ENCODE measurements at places on chromosomes 6 and 20. TPM values are rescaled to one million over a fixed set of nuclear protein-coding genes. Genes with fewer than 3 reads are reported as not detected.

GRCh38 chr6:42046464-42047212 lies 3.7 kb upstream of the TAF8 start:
- no peak for DNase-seq

DNA sequence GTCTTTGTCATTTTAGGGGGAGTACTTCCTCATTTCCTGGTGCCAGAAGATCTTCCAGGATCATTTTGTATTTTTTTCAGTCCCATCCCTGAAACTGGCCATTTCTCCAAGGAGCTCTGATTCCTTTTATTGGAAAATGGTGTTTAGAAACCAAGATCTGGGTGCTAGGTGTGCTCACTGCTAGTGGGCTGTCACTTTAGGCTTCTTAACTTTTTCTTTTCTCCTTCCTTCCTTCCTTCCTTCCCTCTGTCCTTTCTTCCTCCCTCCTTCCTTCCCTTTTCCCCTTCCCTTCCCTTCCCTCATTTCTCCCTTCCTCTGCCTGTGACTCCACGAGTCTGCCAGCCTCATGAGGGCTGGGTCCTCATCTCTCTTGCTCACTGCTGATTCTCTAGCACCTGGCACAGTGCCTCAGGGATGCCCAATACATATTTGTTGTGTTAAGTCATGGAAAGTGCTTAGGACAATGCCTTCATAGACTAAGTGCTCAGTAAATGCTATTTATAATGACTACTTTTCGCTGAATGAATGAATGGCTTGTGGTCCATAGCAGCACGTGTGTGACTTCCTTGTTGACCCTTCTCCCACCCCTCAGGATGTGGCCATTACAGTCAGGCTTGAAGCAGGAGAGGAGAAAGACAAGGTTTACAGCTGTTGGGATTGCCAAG lies 36.9 kb downstream of the APCDD1L start:
- DNase-seq, result no peak

- DNase-seq, result no peak
Observed at GRCh38 chr6:11814819-11815218, 36.2 kb upstream of the ADTRP start.

GRCh38 chr6:132446141-132446854 lies 45.0 kb upstream of the MOXD1 start:
- DNase-seq, result no peak

- no peak for DNase-seq
Observed at GRCh38 chr6:102986086-102986485, 1592.6 kb downstream of the GRIK2 start.

DNA sequence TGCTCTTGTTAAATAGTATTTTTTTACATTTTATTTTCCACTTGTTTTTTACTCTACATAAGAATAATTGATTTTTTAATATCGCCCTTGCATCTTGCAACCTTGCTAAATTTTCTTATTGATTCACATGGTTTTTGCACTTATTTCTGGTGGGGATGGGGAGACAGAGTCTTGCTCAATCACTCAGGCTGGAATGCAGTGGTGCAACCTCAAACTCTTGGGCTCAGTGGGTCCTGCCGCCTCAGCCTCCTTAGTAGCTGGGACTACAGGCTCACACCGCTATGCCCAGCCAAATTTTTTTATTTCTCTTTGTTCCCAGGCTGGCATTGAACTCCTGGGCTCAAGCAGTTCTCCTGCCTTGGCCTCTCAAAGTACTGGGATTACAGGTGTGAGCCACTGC lies 30.3 kb downstream of the LIN28B start:
- DNase-seq, result no peak

GRCh38 chr6:5540370-5540769 lies 279.1 kb downstream of the FARS2 start:
- DNase-seq, result no peak

DNA sequence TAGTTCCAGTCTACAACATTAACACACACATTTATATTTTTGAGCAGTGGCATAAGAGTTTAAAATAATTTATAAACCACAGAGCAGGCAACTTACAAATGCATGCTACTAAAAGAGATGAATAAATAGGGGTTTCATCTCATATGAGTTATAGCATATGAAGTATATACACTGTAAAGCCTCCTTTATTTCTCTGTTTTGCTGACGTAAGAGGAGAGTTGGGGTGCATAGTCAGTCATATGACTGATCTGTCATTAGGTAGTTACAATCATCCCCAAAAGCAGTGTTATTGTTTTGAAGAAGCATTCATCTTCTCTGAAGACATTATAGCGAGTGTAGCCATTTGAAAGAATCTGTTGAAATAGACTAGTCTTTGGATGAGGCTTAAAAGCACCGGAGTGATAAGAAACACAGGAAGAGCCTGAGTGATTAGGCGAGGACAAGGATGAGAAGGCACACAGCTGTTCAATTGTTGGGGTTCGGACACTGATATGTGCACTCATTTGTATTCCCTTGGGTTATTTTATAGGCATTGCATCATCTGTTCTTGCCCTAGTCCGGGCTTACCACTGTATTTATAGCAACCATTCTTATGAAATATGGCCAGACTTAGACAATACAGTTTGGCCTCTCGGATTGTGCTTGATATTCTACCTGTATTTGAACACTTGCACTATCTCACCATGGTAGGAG lies 325.7 kb downstream of the SAMD5 start:
- DNase-seq, result no peak

DNA sequence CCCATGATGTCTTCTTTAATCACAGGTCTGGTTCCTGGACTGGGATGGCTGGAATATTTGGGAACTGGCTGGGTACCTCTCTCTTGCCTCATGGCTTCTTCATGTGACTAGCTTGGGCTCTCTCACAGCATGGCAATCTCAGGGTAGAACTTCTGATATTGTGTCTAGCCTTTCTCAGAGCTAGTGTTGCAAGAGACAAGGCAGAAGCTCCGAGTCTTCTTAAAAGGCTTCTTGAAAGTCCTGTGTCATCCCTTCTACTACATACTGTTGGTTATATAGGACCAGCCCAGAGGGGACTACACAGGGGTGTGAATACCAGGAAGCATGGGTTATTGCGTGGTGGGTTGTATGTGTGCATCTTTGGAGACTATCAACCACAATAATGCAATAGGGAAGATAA lies 23.3 kb downstream of the BCAS1 start:
- no peak for DNase-seq

GRCh38 chr20:50580016-50580747 lies 70.0 kb downstream of the PTPN1 start:
- DNase-seq, result peak; percentile 71

DNA sequence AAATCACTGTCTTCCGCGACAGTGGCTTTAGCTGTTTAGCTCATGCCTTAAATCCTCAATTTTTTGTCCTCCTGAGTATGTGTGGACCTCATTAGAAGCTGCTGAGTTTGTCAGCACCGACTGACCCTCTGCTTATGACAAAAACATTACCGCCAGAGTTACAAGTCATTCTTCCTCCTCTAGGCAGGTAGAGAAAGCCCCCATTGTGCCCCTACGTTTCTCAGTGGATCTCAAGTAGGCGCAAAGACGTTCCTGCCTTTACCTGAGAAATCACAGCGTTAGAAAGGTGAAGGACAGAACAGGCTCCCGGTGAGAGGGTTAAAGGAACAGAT lies 227.3 kb upstream of the PDE10A start:
- DNase-seq, result no peak

- no peak for DNase-seq
Observed at GRCh38 chr6:7134999-7135745, 27.4 kb downstream of the RREB1 start.

- peak; percentile 43 for DNase-seq
Observed at GRCh38 chr6:52877168-52877567, 32.3 kb downstream of the GSTA3 start.

GRCh38 chr20:40540166-40540565 lies 148.9 kb downstream of the MAFB start:
- peak; percentile 9 for DNase-seq

DNA sequence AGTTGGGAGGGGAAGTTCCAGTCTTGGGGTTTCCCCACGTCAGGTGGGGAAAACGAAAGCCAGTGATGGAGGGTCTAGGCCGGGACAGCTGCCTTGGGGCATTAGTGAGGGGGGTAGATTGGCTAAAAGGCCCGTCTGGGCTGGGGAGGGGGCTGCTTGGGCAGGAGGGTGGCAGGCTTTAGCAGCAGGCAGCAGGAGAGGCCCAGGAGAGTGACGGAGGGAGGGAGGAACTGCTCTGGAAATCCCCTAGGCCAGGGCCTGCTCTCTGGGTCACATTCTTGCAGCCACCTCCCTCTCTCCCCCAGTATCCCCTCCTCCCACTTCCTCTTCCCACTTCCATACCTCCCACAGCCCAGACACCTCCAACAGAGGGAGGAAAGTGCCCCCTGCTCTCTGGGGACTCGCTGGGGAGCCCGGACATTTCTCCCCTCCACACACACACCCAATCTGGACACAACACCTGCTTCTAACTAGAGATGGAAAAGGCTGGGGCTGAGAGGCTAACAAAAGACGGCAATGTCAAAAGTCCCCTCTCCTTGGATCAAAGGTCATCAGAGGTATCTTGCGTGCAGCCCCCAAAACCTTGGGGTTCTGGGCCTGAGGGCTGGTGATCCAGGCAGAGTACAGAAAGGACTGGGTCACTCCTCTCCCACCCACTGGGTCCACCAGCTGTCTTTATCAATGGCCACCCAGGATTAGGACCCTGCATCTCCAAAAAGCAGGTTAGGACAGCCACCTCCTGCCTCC lies 1.8 kb downstream of the NFKBIE start:
- peak; percentile 32 for DNase-seq

GRCh38 chr6:3746119-3746691 lies 5.3 kb downstream of the PXDC1 start:
- no peak for DNase-seq

- peak; percentile 2 for DNase-seq
Observed at GRCh38 chr6:160791459-160791858, 89.4 kb downstream of the PLG start.

GRCh38 chr6:169963581-169964297 lies 212.3 kb downstream of the ERMARD start:
- DNase-seq, result no peak

DNA sequence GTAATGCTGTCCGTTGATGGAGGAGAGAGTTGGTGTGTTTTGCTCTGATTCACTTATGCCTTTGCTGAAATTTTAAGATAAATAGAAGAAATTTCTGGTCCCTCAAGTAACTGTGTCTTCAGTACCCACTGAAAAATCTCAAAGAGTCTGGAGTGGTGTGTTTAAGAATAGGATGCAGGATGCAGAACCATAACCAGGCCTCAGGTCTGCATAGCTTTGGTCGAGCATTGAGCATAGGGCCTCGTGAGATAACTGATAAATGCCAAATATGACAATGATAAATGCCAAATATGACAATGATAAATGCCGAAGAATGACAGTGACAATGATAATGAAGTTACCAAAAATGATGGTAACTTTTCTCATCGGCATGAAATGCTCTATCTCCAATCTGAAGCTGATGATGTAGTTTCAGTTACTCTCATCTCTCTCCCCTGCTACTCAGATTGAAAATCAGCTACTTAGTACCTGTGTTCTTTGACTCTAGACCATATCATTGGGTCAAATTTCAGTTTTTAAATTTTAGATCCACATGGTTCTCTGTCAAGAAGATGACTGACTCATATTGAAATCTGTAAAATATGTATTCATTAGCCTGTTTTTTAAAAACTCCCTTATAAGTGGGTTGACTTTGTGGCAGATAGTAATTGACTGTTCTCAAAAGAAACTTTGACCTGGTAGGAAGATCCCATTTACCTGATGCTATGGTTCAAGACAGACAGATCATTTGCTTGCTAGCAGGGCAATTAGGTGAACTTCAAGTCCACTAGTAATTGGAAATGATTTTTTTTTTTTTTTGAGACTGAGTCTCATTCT lies 96.6 kb downstream of the SLC16A10 start:
- no peak for DNase-seq

GRCh38 chr6:88662163-88662580 lies 301.2 kb downstream of the RNGTT start:
- DNase-seq, result no peak

GRCh38 chr6:10564975-10565673 lies 44.0 kb downstream of the GCNT2 start:
- DNase-seq, result no peak

DNA sequence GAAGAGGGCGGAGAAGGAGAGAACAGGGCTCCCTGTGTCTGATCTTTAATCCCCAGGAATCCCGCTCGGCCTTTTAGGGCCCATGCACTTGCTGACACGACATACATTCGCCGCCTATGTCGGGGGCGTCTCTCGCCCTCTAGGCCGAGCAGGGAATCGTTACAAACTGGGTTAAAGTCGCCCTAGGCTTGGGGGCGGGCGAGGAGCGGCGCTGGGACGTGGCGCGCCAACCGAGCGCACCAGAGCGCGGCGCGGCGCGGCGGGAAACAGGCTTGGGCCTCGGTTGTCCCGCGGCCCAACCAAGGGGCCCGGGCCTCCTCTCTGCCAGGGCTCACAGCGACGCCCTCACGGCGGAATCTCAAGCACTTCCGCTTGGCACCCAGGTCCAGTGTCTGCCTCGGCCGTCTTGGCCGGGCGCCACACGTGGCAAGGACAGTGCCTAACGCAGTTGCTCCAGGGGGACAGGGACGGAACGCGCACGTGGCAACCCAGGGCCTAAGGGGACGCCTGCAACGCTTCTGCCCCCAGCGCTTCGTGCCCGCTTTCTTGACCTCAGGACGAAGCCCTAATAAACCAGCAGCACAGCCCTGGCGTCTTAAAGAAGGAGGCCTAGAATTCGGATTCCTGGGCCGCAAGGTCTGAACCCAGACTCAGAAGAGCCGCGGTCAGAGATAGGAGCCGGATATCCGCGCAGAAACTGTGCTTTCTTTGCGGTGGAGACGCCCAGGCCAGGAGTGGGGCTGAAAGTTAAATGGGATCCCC lies 71.5 kb downstream of the NCR2 start:
- no peak for DNase-seq

DNA sequence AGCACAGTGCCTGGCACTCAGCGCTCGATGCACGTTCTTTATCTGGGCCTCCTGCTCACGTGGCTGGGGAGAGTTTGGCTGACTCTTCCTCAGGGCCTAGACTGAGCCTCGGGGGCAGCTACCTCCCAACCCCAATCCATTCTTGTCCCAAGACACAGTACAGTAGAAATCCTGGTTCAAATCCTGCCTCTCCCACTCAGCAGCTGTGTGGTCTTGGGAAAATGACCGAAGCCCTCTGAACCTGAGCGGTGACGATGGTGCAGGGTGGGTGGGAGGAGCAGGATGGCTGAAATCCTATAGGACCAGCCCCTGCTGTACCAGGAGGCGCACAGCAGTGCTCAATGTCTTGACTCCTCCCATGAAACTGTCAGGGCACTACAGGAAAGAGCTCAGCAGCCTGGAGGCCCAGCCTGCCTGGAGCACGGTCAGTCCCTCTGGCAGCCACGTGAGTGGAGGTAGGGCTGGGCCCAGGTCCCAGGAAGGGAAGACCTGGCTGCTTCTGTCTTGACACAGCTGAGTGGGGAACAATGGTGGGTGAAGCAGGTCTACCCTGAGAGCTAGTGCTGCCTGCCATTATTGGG lies 31.5 kb downstream of the PDRG1 start:
- DNase-seq, result no peak

GRCh38 chr6:166420351-166420750 lies 37.6 kb upstream of the MPC1 start:
- DNase-seq, result no peak

GRCh38 chr6:109892451-109893435 lies 85.4 kb upstream of the GPR6 start:
- peak; percentile 98 for DNase-seq

Gene ERVFRD-1
- not detected for total RNA-seq

Gene EZR
- total RNA-seq, result 240 TPM

Gene RSPO4
- not detected for total RNA-seq

Gene BNIP5
- not detected for total RNA-seq

Gene COX4I2
- total RNA-seq, result not detected

Gene GMPR
- 2.0 TPM for total RNA-seq

Gene MYB
- 0.95 TPM for total RNA-seq

Gene TPD52L1
- total RNA-seq, result 184 TPM

Gene HLA-DRB5
- not detected for total RNA-seq

Gene SCRT2
- not detected for total RNA-seq

Gene SUMO4
- 1.8 TPM for total RNA-seq

Gene SLC17A1
- total RNA-seq, result not detected

Gene GABRR1
- not detected for total RNA-seq
